B cell (primary cell): ENCODE measurements at places on chromosomes 2 and 18.

- no peak for DNase-seq
These were observed 12.8 kb downstream of the CLK1 start for GRCh38 chr2:200851398-200852248.

GRCh38 chr2:9317559-9317958, 105.8 kb downstream of the ITGB1BP1 start:
- DNase-seq = no peak

GRCh38 chr2:33059471-33060156, 112.9 kb downstream of the LTBP1 start:
- DNase-seq = no peak

DNA sequence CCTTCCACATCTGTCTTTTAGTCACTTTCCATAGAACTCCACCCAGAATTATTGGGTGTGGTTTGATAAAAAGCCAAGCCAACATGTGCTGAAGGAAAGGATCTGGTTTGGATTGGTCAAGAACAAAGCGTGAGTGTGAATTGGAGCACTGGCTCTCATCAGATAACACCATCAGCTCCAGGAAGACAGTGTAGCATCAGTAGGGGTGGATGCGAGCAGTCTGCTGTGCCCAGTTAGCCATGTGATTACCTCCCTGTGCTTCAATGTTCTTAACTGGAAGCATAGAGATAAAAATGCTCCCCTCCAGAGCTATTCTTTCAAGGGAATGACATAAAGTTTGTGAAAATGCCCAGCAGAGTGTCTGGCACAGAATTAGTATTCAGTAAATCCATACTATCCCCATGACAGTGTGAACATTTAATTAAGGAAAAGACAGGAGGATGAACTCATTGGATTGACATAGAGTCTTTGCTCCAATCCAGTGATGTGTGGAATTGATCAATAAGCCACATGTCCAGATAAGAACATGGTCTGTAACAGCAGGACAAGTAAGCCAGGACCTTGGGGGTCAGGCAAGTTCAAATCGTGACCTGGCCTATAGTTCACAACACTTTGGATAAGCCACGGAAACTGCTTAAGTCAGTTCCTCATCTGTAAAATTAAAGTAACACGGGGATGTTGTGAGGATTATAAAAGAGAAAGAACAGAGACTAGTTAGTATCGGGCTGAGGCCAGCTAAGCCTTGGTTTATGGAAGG, 68.0 kb downstream of the FAM124B start:
- DNase-seq = no peak

DNA sequence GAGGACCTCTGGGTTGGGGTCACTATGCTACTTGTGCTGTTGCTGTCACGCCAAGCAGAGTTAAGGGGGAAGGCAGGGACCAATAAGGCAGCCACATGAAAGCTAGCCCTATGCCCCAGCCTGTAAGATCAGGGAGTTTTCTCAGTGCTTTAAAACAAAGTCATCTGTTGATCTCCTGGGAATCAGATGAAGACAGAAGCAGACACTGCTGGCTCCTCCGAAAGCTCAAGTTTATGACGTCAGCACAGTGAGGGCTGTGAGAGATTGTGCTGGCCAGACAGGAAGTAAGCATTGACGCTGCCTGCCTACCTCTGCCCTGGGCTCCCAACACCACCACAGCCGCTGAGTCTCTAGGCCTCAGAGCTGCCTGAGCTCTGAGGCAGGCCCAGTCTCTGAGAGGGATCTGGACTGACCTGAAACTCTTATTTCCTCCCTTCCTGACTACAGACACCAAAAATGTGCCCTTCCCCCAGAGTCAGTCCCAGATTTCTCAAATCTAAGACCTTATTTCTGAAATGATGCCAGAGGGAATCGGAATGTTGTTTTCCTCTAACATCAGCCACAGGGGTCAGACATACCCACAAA, 118.1 kb upstream of the EPAS1 start:
- DNase-seq = peak; percentile 37

- no peak for DNase-seq
These were observed 53.5 kb upstream of the CERS6 start for GRCh38 chr2:168402531-168402930.

- no peak for DNase-seq
These were observed 9.6 kb upstream of the TGIF1 start for GRCh38 chr18:3440341-3440740.

DNA sequence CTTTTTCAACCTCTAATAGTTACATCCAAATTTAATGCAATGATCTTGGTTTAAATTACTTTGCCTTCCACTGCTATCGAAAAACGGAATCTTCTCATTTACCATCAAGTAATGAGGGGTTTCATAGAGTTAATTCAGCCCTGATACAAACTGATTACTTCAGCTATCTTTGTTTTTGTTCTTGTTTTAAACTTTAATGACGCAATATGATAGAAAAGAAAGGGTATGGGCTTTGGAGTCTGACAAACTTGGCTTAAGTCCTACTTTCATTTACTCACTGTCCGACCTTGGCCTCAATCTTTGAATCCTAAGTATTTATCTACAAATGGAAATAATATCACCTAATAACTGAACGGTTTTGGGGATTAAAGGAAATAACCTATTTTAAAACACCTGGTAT, 16.1 kb downstream of the ADAM17 start:
- DNase-seq = no peak

DNA sequence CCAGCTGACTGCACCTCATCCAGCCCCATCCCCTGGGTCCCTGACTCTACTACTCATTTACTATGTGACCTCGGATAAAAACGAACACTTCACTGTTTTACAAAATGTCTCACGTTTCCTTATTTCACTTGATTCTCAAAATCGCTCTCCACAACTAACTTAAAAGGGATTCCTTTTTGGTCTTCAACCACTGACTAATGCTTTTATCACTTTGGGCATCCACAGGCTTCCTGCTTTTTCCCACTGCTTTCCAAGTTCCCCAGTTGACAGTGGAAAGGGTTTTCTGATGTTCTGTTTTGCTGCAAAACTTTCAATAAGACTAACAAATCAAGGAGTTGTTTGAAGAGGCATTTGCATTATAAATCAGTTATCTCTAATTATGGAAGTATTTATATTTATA, 24.1 kb downstream of the EIF2AK3 start:
- DNase-seq = no peak

DNA sequence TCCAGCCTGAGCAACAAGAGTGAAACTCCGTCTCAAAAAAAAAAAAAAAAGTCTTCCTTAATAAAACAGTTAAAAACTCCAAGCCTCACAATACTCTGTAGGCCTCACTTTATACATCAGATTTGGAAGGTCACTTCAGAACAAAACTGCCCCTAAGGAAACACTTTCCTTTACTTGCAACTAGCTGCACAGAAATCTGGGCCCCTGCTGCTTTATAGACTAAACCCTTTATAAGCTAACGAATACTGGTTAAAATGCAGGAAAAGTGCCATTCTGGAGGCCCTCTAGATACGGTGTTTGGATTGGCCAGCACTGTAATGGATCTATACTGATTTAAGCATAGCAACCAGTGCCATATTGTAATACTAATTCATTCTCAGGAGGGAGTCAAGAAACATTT, 1.5 kb downstream of the ABHD1 start:
- DNase-seq = no peak

DNA sequence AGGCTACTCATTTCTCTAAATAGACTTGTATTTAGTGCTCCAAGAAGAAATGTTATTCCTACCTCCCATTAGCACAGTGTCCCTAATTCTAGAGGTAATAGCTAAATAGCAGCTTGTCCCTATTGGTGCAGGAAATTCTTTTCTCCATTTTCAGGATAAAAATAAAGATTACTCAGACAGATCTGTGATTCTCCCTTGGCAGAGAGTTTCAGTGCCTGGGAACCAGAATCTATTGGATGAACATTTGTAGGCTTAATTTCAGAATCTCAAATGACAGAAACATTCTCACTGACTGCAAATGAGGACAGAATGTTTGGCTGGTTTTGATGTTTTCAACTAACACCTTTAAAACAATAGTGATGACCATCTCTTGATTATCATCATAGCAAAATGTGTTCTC, 33.3 kb upstream of the LGALSL start:
- no peak for DNase-seq

DNA sequence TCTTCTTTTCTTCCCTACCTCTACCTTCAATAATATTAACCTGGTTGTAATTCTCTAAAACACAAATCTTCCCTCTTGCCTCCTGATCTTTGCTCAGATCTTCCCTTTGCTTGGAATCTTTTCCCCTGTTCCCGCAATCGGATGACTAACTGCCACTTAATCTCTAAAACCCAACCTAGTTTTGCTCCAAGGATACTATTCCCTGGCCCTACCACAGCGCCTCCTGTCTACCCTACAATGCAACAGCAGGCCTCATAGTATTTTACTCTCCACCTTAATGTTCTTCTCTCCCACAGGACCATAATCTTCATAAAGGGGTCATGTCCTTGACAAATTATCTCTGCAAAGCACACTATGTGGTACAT, 246.8 kb upstream of the TNP1 start:
- DNase-seq = no peak

DNA sequence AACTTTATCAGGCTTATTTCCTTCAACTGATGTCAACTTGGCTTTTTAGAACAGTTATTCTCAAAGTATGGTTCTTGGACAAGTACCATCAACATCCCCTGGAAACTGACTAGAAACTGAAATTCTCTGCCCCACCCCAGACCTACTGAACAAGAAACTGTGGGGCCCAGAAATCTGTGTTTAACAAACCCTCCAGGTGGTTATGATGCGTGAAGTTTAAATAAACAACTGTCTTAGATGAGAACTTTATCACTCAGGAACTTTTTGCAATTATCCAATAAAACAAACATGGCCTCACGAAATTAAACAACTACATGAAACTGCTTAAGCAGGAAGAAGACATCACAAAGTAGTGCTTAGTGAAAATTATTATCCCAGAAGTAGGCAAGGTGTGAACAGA, 4.4 kb downstream of the HIBCH start:
- DNase-seq = no peak

- DNase-seq = no peak
These were observed 63.3 kb downstream of the KYNU start for GRCh38 chr2:142940606-142941223.

DNA sequence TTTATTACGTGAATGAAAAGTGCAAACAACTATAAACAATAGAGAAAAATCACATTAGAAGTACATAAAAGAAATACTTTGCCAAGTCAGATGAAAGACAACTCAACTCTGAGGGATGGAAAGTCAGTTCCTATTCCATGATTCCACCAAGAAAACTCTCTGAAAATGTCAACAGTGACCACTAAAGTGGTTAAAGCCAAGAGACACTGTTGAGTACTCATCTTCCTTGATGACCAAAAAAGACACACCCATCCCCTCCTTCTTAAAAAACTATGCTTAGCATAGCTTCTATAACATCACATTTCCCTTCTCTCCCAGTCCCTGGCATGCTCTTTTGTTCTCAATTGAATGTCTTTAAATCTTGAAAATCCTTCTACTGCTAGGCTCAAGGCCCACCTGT, 160.0 kb downstream of the TCF4 start:
- DNase-seq = no peak

GRCh38 chr2:226515344-226516055, 284.1 kb downstream of the IRS1 start:
- no peak for DNase-seq

GRCh38 chr18:61896757-61897156, 4.0 kb upstream of the RNF152 start:
- no peak for DNase-seq

DNA sequence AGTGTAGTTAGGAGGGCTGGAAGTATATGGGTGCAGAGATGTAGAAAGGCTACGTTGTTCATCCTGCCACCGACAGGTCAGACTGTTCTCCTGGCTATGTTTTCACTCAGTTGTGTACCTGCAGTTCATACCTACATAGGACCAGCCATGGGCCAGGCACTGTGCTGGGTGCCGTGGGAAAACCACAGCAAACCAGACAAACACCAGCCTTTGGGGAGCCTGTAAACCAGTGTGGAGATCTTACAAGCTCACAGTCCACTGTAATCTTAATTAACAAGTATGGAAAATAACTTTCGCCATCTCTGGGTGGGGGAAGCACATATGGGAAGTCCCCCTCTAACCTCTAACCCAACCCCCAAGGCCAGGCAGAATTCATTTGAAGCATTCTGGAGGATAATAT, 12.7 kb downstream of the NCK2 start:
- DNase-seq = no peak

GRCh38 chr18:23114171-23114881, 21.0 kb upstream of the CABLES1 start:
- DNase-seq = no peak

DNA sequence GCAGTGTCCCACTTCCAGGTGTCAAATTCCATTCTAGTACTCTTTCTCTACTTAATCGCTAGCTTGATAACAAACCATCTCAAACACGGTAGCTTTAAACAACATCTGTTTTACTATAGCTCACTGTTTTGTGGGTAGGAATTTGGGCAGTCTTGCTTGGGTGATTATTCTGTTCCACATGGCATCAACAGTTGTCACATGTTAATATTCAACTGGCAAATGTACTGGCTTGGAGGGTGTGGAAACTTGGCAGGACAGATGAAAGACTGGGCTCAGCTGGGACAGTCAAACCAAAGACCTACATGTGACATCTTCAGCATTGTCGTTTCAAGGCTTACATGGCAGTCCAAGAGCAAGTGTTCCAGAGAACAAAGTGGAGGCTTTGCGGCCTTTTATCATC, 241.8 kb downstream of the PTH2R start:
- no peak for DNase-seq

- DNase-seq = no peak
These were observed 31.7 kb downstream of the UBE2F start for GRCh38 chr2:237998530-237998929.
